ENCODE measurements at places on chromosomes 11 and 22.

DNA sequence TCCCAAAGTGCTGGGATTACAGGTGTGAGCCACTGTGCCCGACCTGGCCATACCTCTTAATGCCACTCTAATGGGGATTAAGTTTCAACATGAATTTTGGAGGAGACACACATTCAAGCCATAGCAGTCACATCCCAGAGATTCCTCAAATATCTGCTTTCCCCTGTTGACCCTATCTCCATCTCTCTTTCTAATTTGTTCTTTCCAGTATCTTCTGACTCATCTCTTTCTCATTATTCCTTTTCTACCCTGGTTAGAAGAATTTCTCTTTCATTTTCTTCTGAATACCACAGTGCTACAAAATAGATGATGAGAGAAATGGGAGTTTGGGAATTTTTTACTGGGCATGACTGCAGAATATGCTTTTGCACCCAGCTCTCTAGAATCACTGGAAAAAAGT is 5.1 kb downstream of the OR10V1 start:
- DNase-seq, result no peak

DNA sequence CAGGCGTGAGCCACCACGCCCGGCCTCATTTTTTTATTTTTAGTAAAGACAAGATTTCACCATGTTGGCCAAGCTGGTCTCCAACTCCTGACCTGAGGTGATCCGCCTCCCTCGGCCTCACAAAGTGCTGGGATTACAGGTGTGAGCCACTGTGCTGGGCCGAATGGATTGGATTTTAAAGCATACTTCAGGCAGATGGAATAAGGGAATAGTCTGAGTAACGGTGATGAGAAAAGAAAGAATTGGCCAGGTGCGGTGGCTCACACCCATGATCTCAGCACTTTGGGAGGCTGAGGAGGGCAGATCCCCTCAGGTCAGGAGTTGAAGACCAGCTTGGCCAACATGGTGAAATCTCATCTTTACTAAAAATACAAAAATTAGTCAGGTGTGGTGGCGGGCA is 2.1 kb upstream of the CBL start:
- DNase-seq, result no peak

GRCh38 chr22:25492841-25493734 is 71.4 kb upstream of the GRK3 start:
- DNase-seq, result no peak

- no peak for DNase-seq
These were observed 193.1 kb upstream of the PITPNB start for GRCh38 chr22:28112190-28112544.

DNA sequence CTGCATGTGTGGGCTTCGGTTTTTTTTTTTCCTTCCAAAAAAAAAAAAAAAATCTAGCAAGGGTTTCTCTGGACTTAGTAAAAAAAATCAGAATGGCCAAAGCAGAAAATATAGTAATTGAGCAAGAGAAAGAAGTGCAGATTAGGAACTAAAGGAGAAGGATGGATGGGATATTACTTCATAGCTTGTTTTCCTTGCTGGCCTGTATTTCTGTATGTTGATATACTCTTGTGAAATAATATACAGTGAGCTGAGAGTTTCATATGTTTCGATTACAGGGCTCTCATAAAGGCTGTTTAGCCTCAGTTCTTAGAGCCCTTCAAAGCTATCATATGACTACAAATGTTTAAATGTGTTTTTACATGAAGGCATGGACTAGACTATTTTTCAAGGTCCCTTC is 34.3 kb upstream of the NFRKB start:
- no peak for DNase-seq

DNA sequence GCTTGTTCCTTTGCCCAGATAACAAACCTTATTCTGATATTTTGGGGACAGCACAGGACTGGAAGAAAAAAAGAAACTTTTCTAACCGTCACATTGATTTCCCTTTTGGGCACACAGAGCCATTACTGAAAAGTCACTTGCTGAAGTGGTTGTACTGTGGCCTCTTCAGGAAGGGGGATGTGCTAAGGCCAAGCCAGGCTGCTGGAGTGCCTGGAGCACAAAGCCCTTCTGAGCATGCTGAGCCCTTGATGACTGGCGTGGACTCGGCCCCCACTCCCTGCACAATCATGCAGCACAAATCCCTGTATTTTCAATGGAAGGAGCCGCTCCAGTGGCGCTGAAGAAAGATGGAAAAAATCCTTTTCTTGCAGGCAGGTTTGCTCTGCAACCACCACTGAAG is 164.2 kb downstream of the NTM start:
- no peak for DNase-seq

GRCh38 chr11:37595845-37596244 is 997.8 kb upstream of the RAG2 start:
- no peak for DNase-seq

DNA sequence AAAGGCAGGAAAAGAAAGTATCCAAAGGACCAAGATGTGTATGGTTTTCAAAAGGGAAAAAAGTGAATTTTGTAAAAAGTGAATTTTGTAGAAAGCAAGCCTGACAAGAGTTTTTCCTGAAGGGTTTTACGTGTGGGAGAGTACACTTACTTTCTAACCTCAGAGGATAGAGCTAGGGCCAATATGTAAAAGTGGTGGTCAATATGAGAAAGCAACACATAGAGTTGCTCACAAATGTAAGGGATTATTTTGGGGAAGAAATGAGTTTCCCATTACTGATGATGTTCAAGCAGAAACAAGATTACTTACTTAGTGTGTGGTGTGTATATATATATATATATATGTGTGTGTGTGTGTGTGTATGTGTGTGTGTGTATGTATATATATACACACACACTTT is 162.5 kb downstream of the SWAP70 start:
- DNase-seq, result no peak

DNA sequence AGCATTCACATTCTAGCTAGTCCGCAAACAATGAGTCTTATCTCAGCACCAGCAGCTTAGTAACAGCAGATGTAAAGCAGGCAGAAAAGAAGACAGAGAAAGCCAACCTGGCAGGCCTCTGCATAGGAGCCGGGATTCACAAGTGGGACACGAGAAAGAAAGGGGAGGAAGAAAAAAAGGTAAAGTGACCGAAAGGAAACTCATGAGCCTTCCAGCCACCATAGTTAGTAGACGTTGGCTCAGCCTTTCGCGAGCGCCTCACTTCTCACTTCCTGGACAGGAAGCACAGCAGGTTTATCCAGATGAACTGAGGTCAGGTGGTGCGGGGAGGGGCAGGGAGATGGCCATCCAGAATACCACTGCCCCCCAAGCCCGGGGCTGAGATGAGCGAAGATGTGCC is 19.7 kb upstream of the KAT5 start:
- DNase-seq, result no peak

All from T47D (cell line).